GF-D8 (cell line): ENCODE measurements at places on chromosomes 5 and 9.

- DNase-seq, result no peak
Measured at GRCh38 chr5:139402561-139403158, 1.2 kb downstream of the SPATA24 start.

DNA sequence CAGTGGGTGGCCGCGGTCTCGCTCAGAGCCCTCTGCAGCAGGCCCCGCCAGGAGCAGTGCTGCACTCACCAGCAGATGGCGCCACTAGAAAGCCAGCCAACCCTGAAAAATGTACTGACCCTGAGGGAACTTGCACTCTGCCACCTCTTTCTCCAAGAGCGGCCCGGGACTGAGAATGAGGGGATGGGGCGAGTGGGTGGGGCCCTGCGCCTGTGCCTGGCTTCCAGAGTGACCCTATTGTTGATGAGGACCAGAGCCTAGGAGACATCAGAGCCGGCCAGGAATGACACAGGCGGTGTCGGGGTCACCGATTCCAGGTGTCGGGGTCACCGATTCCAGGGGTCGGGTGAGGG, 2.9 kb upstream of the IL17B start:
- no peak for DNase-seq

GRCh38 chr5:163877865-163878264, 372.4 kb downstream of the MAT2B start:
- no peak for DNase-seq

GRCh38 chr5:177547736-177548135, 6.6 kb downstream of the FAM193B start:
- no peak for DNase-seq

DNA sequence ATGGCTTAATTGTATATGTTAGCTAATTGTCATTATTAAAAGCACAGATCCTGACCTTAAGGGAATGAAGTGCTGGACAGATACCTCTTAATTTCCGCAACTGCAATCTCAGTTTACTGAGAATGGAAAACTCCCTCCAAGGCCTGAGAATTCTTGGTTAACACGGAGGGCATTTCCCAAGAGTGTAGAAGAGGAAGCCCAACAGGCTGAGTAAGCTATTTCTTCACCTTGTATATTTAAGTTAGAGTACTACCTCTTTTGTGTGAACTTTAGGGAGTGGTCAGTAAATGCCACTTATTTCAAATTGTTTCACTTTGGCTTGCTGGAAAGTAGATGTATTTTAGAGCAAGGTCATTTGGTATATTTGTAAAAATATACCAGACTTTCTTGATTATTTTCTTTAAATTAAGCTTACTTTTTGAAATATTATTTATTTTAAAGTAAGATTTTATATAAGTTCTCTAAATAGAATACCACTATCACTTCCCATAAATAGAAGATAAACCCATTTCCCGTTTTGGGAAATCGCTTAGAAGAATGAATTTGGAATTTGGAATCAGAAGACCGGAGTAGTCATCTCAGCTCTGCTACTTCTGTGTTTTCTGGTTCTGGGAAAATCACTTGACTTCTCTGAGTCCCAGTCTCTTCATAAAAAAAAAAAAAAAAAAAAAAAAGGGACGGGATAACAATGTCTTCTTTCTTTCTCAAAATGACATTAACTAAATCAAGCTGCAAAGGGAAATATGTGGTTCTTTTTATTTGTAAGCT, 26.0 kb upstream of the C9orf72 start:
- DNase-seq, result peak; percentile 60

- no peak for DNase-seq
Measured at GRCh38 chr5:125987677-125988255, 435.4 kb upstream of the GRAMD2B start.

GRCh38 chr5:61538722-61539501, 206.9 kb downstream of the ZSWIM6 start:
- DNase-seq, result no peak

GRCh38 chr5:82754759-82755158, 322.4 kb downstream of the TMEM167A start:
- no peak for DNase-seq
